ENCODE measurements at places on chromosomes 7 and 10.

DNA sequence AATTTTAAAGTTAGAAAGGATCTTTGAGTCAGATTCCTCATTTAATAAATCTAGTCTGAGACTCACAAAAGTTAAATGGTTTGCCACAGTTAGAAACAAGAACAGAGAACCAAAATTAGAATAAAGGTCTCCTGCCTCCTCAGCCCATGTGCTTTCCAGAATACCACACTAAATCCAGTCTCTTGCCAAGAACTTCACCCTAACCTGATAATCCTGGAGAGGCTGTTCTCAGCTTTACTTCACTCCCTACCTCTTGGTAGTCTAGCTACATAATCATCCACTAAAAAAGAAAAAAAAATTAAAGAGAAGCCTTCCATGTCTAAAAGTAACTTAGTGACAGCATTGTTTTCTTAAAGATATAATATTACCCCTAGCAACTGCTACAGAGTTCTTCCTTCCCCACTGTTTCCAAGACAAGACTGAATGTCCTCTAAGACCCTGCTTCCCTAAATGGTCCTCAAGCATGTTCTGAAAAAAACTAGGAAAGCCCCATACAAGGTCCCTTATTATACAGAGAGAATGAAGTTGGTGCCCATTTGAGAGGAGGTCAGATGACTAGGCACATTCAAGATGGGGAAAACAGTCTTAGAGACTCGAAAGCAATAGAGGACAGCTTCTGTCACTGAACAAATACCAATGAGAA is 56.8 kb downstream of the ZNF438 start:
- DNase-seq, result no peak

GRCh38 chr10:30630571-30630970 is 1.0 kb upstream of the LYZL2 start:
- no peak for DNase-seq

DNA sequence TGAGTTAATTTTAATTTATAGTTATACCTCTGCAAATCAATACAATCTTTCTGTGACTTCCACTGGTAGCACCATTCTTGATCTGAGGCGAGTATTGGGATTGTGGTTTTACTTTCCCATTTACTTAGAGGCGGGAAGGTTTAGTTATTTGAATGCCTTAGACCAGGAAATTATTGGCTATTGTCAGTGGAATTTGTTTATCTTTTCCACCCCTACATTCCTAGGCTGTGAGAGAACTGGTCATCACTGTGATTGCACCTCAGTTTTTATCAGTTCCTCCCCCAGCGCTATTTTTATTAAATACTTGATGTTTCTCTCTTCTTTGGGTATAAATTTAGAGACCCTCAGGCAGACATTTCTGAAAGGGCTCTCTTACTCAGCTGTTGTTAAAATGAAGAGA is 29.9 kb downstream of the CDK14 start:
- no peak for DNase-seq

DNA sequence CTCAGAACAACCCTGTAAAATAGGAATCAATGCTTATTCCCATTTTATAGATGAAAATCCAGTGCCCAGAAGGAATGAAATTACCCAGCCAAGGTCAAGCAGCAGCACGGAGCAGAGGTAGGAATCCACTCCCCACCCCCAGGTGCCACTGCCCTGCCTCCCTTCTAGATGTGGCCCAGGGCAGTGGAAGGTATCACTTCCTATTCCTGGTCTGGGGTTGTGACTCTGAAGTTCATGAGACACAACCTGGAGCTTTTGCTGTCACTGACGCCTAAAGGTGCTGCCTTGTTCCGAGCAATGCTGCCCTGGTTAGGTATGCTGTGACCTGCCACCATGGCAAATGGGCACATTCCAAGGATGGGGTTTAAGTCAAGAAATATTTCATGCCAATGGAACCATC is 53.6 kb downstream of the PIK3AP1 start:
- DNase-seq, result no peak

DNA sequence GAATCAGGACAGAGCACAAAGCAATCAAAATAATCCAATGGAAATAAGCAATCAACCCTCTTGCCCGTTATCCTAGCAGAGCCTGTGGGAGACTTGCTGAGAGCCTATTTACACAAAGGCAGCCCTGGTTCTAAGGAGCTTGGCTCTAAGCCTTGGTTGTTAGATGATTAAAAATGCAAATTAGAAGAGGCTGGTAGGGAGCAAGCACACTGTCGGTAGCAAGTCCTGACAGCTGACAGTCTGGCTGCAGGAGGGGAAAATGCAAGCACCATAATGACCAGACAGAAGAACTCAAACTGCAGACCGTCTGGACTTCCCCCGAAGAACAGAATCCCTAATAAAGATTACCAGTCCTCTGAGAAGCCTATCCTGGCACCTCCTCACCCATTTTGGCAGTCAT is 131.8 kb upstream of the CTTNBP2 start:
- no peak for DNase-seq

DNA sequence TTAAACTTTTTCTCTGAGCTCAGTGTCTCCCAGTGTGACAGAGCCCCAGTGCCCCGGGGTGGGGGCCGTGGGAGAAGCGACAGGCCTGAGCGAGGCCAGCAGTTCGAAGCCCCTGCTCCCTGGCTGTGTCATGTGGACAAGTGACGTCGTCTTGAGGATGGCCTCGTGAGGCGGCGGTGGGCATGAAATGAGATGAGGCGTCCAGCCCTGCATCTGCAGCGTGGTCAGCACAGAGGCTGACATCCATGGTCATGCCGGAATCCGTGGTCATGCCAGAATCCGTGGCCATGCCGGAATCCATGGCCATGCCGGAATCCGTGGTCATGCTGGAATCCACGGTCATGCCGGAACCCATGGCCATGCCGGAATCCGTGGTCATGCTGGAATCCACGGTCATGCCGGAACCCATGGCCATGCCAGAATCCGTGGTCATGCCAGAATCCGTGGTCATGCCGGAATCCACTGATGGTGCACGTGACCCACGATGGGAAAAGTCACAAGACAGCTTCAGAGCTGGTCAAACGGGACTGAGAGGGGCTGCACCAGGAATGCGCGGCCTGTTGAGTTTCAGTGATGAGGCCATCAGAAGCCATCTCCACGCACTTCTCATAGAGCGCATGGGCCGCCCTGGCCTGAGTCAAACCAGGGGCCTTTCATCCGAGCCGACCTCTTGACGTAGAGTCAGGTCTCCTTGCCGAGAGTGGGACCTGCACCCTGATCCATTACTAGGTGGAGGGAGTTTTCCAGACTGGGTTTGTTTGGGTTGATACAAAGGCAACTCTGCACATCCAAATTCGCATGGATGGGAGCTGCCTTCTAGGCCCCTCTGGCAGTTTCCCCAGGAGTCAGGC is 342.5 kb downstream of the PTPRN2 start:
- DNase-seq, result no peak

DNA sequence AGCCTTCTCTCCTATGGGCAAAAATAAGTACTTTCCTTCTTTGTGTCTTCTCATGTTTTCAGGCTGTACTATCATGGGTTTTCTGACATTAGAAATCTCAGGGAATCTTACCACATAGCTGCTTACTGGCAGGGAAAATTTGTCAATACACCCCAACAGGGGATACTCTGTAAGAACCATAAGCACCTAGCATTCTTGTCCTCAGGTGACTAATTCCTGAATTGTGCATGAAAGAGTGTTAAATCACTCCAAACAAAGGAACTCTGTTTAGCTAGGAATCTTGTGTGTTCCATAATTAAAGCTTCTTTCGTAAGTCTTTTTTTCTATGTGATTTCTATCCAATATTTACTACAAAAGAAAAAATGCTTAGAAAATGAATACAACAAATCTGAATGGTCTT is 206.7 kb upstream of the POT1 start:
- DNase-seq, result no peak

DNA sequence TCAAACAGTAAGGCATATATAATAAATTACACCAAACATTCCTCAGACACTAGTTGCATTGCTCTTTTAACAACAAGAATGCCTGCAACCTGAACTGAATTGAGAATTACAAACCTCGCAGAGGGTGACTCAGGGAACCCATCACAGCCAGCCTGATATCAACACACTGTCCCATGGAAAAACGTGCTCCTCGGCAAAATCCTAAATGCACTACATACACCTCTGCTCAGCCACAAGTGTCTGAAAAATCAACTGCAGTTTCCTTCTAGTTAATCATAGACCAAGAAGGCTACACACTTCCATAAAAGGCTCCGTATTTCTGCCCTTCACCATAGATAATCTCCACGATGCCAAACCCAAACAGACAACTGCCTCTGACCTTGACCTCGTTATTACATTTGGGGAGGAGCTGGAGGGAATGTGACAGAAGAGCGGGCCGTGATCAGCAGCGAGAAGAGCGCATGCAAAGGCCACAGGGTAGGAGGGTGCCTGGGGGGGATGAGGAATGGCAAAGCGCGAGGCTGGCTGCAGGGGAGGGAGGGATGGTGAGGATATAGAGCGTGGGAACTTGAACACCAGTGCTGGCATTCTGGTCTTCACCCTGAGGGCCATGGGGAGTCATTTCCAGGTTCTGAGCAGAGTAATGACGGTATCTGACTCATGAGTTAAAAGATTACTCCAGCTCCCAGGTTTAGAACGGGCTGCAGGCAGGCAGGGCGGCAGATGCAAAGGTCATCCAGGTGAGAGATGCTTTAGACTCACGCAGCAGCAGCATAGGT is 201.9 kb upstream of the FRMD4A start:
- no peak for DNase-seq

DNA sequence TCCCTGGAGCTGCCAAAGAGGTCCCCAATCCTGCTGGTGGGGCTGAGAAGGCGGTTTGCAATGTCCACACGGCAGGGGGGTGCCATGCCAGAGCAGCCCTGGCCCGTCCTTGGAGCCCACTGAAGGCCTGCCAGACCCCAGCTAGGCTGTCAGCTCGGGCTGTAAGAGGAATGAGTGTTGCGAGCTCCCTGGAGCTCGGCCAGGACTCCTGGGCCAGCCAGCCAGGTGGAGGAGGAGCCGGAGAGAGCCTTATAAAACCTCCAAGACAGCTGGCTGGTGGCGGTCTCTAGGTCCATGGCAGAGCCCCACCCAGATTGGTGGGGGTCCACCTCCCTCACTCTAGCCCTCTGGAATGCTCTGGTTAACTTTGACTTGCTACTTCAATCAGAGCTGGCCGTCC is 55.1 kb upstream of the CALN1 start:
- DNase-seq, result no peak

- no peak for DNase-seq
These were observed 794.5 kb upstream of the IGFBP3 start for GRCh38 chr7:46715579-46715978.

GRCh38 chr7:33937871-33938270 is 32.5 kb downstream of the BMPER start:
- no peak for DNase-seq

DNA sequence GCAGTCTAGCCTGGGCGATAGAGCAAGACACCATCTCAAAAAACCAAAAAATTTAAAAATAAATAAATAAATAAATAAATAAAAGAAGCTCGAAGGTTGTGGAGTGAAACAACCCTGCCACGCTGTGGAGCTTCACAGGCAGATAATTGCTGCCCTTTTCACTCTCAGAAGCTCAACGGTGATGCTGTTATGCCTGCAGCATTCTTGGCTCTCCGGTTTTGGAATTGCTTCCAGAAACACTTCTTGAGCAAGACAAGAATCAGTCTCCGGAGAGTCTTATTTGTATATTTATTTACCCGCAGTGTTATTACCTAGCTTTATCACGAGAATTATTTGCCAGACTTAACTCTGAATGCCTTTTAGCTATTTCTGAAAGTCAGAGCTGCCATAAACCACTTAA is 40.5 kb upstream of the UBE2H start:
- no peak for DNase-seq

GRCh38 chr10:130717083-130717482 is 580.9 kb downstream of the GLRX3 start:
- DNase-seq, result no peak

Data from stimulated activated CD4-positive, alpha-beta T cell treated with anti-CD3 and anti-CD28 coated beads, Interleukin-15, amount 100 ng/mL, for 24 hours (primary cell).